ENCODE measurements at places on chromosomes 13 and 19. TPM values are rescaled to one million over a fixed set of nuclear protein-coding genes. Genes with fewer than 3 reads are reported as not detected.

Gene ZNF534
- not detected for total RNA-seq

Gene PCDH17
- not detected for total RNA-seq

Gene CCDC8
- total RNA-seq, result not detected

Gene EHD2
- 0.49 TPM for total RNA-seq

Gene PLIN4
- total RNA-seq, result not detected

Gene FUT2
- not detected for total RNA-seq

Gene ZNF470
- total RNA-seq, result 1.8 TPM

Gene FPR1
- not detected for total RNA-seq

Gene OVOL3
- total RNA-seq, result not detected

Gene STOML3
- not detected for total RNA-seq

Gene MADCAM1
- 0.19 TPM for total RNA-seq

Gene PSG3
- total RNA-seq, result not detected
